ENCODE measurements at places on chromosomes 2 and 18. TPM values are rescaled to one million over a fixed set of nuclear protein-coding genes. Genes with fewer than 3 reads are reported as not detected.

Gene PAX8
- total RNA-seq = 6.8 TPM

Gene SRSF7
- 119 TPM for total RNA-seq

Gene TMEFF2
- total RNA-seq = not detected

Gene TLX2
- total RNA-seq = not detected

Gene TEX44
- not detected for total RNA-seq

Gene CCDC142
- 23.3 TPM for total RNA-seq

Gene ALLC
- total RNA-seq = not detected

Gene C1GALT1C1L
- total RNA-seq = 2.2 TPM

Gene RTTN
- 23.5 TPM for total RNA-seq

Gene ITGB1BP1
- total RNA-seq = 183 TPM

Measured in omental fat pad (tissue), 4 donors.